Osteocyte (in vitro differentiated cells): ENCODE measurements at places on chromosomes 4 and X. TPM values are rescaled to one million over a fixed set of nuclear protein-coding genes. Genes with fewer than 3 reads are reported as not detected.

Gene PABPC1L2B
- not detected in 2 replicates for total RNA-seq

- DNase-seq = no peak
Observed at GRCh38 chr4:98574816-98575215, 83.6 kb downstream of the TSPAN5 start.

DNA sequence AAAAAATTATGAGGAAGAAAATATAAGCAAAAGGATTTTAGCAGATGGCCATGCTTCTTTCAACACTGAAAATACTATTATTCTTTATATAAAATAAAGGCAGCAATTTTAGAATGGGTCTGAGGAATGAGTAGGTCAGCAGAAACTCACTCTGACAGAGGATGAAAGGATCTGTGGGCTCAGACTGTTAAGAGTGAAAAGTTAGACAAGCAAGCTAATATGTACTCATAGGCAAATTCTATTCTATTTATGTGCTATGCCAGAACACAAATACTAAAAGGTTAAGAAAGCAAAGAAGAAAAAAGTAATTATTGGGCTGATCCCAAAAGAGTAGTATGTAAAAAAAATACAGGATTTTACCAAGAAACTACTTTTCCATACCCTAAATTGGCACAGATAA, 13.9 kb downstream of the LCORL start:
- no peak for DNase-seq

DNA sequence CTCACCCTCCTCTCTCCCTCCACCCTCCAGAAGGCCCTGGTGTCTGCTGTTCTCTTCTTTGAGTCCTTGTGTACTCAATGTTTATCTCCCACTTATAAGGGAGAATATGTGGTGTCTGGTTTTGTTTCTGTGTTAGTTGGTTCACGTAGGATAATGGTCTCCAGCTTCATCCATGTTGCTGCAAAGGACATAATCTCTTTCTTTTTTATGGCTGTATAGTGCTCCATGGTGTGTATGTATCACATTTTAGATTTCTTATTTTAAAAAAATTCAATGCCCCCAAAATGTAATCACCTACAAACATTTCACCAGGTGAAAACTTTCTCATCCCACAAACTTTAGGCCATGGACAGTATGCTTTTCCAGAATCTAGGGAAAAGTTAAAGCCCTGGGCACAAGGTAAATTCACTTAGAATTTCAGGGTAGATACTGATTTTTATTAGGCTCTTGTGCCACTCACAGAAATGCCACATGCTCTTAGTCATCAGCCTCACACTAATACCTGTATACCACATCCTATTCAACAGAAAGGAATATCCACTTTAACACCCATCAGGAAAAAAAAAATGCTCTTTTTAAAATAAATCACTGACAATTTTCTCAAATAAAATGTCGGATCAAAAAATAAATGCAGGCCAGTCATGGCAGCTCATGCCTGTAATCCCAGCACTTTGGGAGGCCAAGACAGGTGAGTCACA, 104.8 kb upstream of the ENPP6 start:
- DNase-seq = no peak

DNA sequence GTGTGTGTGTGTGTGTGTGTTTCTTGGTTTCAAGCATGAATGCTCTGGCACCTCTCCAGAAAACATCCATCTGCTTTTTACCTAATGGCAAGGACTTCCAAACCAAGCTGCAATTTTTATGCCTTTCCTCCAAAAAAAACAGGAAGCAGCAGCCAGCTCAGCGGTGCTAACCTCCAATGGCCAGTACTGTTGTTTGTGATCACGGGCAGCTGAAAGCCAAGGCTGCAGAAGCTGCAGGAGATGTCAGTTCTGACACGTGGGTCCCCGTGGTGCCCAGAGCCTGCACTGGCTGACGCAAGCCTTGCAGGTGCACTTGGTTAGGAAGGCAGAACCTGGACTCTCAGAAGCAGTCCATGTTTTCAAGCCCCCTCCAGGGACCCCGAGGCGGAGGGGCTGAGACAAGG, 313.6 kb upstream of the DDX53 start:
- DNase-seq = peak; percentile 87

Gene SOWAHD
- 1.1 and 1.5 TPM in 2 replicates for total RNA-seq
